NCI-H774 (cell line): ENCODE measurements at places on chromosomes 5 and 9.

- peak; percentile 45 for DNase-seq
These were observed 15.3 kb upstream of the KLF4 start for GRCh38 chr9:107504585-107505455.

DNA sequence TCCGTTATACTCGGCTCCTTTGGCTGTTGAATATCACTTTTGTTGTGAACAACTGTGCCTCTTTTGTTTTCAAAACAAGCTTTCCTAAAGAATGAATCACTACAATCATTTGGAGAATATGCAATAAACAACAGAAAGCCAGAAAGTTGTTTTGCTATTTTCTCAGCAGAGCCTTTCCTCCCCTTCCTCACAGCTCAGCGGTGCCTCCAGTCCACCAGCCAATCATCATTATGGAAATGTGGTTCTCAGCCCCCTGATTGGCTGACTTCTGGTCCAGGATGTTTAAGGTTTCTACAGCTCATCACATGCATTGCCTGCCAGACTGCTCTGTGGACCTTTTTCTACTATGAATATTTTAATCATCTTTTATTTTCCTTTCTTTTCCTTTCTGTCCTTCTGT, 9.1 kb upstream of the ZNF608 start:
- no peak for DNase-seq

GRCh38 chr9:27165670-27166069, 56.6 kb downstream of the TEK start:
- no peak for DNase-seq

GRCh38 chr9:78698371-78698770, 401.4 kb downstream of the PSAT1 start:
- no peak for DNase-seq

GRCh38 chr5:72847439-72847838, 31.0 kb downstream of the TNPO1 start:
- no peak for DNase-seq

- no peak for DNase-seq
These were observed 19.2 kb downstream of the NKD2 start for GRCh38 chr5:1027631-1028441.

- DNase-seq, result no peak
These were observed 37.1 kb downstream of the AGXT2 start for GRCh38 chr5:35010676-35011075.

DNA sequence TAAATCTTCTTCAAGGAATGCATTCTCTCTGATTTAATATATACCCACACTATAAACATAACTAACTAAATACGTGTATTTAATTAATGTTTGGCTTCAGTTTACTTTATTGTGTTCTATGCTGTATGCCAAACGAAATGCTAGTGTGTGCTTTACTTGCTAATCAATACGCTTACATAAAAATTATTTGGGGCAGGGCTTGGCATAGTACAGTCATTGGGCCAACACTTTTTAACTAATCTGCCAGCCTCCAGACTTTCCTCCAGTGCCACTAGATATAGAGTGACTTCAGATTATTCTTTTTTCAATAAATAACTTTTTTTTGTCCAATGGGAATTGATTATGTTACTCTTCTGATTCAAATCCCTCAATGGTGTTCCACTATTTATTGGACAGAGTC, 8.7 kb upstream of the CARNMT1 start:
- DNase-seq, result no peak
